ENCODE measurements at places on chromosomes 6 and 20.
A peak's percentile ranks its signal among the peaks of the same experiment; 100 is the strongest.

GRCh38 chr20:33262658-33263065 lies 20.4 kb upstream of the BPIFB1 start:
- DNase-seq = peak; percentile 79

DNA sequence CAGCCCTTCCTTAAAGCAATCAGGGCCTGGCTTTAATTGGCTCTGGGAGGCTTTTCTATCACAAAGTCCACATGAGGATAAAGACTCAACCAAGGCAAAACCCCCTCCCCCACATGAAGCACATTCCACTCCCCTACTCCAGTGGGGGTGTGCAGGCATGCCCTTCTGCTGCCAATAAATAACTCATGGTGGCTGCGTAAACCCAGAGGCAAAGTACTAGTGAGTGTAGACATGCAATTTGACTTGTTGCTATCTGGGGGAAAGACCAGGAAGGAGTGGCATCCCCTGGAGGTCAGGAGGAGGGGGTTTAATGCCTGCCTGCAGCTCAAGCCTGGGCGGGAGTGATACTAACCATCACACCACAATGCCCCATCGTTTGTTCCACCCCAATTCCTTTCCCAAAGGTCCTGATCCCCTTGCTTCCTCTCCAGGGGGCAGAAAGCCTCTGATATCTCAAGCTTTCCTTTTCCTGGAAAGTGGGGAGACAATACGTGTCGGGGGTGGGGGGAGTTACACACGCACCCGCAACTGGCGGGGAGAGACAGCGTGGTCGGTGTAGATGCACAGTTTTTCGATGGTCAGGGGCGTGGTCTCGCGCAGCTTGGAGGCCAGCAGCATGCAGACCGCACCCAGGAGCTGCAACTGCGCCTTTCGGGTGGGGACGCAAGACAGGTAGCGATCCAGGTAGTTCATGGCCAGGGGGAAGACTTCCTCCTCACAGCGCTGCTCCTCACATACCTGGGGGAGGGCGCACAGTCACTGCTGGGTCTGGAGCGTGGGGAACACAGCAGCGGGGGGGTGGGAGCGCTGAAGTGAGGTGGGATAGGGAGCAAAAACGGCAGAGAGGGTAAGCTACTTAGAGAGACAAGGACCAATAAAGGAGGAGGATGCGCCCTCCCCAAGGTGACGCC lies 1.5 kb downstream of the CCND3 start:
- no peak for DNase-seq

GRCh38 chr6:109188115-109188411 lies 92.8 kb downstream of the CEP57L1 start:
- no peak for DNase-seq

DNA sequence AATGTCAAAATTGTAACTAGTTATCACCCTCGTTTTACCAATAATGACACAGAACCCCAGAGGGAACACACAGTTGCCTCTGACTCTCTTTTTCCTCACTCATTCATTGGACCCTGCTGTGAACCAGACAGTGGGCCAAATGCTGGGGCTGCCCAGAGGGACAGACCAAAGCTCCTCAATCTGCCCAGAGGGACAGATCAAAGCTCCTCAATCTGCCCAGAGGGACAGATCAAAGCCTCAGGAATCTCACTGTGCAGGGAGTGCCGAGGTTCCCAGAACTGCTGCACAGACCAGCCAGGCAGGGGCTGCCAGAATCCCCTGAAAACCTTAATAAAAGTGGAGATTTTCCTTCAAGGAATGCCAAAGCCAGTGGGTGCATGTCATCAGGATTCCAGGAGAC lies 179.1 kb downstream of the SOD2 start:
- no peak for DNase-seq

DNA sequence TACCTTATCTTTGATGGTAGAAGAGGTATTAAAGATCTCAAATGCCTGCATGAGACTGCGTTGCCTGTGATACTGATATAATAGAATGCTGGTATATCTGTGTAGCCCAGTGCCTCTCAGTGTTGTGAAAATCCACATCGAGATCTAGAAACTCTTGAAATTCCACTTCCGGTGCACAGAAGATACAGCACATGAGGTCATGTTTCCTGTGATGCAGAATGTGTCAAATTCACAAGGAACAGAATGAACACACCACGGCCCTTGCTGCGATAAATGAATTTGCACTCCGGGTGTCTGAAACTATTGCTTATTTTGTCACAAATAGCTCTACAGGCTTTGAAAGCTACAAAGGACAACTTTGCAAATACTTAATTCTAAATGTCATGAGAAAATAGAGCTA lies 687.9 kb upstream of the AGPAT4 start:
- no peak for DNase-seq

GRCh38 chr6:105272786-105273185 lies 93.0 kb upstream of the POPDC3 start:
- no peak for DNase-seq

DNA sequence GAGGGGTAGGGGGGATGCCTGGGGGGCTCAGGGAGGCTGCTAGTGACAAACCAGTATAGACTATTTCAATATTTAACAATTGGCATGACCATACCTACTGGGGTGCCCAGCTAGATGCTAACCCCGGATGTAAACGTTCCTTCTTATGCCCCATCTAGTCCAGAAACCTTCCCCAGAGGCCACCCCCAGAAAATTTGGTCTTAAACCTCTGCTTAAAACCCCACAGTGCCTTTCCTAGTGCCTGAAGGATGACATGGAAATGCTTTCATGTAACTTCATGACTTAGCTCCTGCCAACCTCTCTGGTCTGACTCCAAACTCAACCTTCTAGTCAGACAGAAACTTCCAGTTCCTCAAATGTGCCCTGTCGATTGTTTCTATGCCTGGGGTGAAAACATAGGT lies 52.0 kb downstream of the JPH2 start:
- no peak for DNase-seq

GRCh38 chr6:131549811-131550210 lies 23.2 kb upstream of the ARG1 start:
- peak; percentile 74 for DNase-seq

DNA sequence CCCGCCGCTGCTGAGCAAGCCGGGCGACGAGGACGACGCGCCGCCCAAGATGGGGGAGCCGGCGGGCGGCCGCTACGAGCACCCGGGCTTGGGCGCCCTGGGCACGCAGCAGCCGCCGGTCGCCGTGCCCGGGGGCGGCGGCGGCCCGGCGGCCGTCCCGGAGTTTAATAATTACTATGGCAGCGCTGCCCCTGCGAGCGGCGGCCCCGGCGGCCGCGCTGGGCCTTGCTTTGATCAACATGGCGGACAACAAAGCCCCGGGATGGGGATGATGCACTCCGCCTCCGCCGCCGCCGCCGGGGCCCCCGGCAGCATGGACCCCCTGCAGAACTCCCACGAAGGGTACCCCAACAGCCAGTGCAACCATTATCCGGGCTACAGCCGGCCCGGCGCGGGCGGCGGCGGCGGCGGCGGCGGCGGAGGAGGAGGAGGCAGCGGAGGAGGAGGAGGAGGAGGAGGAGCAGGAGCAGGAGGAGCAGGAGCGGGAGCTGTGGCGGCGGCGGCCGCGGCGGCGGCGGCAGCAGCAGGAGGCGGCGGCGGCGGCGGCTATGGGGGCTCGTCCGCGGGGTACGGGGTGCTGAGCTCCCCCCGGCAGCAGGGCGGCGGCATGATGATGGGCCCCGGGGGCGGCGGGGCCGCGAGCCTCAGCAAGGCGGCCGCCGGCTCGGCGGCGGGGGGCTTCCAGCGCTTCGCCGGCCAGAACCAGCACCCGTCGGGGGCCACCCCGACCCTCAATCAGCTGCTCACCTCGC lies 1.5 kb downstream of the ARID1B start:
- peak; percentile 65 for DNase-seq

DNA sequence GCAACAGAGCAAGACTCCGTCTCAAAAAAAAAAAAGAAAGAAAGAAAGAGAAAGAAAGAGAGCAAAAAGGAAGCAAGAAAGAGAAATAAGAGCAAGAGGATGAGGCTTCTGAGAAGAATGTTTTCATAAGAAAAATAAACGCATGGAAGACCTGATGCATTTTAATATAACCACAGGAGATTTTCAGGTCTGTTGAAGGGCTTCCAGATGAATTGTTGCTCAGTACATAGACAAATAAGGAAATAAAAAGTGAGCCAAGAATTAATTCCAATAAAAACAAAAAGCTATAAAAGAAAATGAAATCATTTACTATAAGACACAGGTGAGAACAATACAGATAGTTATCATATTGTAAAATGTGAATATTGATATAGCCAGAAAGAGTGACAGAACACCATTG lies 43.5 kb downstream of the PERP start:
- DNase-seq = no peak

DNA sequence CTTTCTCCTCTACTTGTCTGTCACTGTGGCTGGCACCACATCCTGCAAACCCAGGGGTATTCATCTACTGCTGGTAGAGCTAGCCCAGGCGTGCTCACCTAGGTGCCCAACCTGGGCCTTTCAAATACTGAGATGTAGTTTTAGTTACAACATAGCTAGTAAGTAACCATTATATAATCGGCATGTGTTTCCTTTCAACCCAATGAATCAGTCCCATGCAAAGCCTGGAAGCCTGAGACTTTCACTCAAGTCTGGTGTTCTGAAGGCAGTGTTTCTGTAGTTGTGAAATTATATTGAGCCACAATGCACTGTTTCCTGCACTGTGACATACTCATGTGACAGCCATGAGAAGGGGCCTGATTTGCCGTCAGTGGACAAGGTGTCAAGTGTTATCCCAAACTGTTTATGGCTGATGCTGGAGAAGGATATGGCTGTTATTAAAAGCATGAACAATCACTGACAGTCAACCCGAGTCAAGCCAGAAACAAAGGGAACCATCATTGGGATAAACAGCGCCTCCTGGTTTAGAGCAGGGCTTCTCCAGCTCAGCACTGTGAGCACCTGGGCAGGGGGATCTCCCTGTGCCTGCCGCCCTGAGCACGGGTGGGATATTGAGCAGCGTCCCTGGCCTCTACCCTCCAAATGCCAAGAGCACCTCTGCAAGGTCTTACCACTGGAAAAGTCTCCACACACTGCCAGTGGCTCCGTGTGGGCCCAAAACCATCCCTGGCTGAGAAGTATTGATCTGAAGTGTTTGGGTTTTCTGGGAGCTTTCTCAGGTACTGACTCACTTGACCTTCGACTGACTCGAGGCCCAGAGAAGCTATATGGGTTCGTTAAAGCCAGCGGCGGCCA lies 1.6 kb downstream of the PSMA7 start:
- peak; percentile 74 for DNase-seq

GRCh38 chr6:141437685-141438084 lies 695.0 kb upstream of the GJE1 start:
- no peak for DNase-seq

- DNase-seq = peak; percentile 77
These were observed 87.2 kb downstream of the FKBP5 start for GRCh38 chr6:35601331-35602132.

GRCh38 chr20:50848341-50848808 lies 53.5 kb downstream of the BCAS4 start:
- DNase-seq = no peak

DNA sequence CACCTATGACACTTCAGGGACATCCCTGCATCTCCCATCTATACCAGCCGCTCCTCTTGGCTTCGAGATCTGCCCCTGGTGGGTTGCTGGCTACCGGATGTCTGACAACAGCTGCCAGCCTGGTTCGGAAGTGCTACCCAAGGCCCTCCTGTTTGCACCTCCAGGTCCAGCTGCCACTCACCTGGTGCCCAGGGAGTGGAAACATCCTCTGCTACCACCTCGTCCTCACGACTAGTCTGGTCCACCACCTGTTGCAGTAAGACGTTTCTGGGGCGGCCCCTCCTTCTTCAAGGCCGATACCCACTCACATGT lies 8.3 kb upstream of the PCMTD2 start:
- no peak for DNase-seq

DNA sequence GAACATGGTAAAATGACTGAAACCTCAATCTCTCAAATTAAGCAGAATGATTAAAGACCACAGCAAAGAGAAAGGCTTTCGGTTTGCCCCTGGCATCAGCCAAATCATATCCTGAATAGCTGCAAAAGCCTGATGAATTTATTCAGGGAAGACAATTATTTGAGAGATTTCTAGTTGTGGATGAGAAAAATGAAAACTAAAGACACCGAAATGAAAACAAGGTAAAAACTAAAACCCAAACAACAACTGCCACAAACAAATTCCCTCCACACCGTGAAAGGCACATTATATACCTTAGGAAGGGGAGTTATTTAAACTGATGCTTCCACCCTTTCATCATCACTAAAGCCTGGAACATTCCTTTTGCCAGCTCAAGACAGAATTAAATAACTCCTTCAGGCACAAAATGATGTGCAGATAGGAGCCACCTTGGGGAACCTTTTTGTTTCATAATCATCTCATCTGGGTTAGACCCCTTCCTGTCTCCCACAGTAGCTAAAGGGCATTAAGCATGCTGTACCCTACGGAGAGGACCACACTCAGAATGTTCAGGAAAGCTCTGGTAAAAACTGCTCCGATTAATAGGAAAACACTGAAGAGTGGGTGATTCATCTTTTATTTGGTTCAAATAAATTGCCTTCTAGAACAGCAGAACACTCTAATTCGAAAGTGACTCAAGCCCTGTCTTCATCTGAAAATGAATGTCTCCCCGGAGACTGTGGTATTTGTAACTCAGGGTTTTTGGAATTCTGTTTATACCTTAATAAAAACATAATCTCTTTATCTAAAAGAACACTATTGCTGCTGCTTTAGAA lies 9.1 kb upstream of the ANKRD60 start:
- DNase-seq = no peak

- no peak for DNase-seq
These were observed 37.4 kb upstream of the HCRTR2 start for GRCh38 chr6:55136916-55137315.

DNA sequence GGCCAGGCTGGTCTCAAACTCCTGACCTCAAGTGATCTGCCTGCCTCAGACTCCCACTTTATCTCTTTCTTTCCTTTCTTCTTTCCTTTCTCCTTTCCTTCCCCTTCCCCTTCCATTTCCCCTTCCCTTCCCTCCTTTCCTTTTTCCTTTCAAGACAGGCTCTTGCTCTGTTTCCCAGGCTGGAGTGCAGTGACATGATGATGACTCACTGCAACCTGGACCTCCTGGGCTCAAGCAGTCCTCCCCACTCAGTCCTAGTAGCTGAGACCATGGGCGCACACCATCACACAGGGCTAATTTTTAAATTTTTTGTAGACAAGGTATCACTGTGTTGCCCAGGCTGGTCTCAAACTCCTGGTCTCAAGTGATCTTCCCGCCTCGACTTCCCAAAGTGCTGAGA lies 377.6 kb upstream of the ZFP64 start:
- no peak for DNase-seq

- DNase-seq = no peak
These were observed 58.0 kb downstream of the GFOD1 start for GRCh38 chr6:13429406-13429753.

GRCh38 chr6:168988801-168989200 lies 264.8 kb downstream of the THBS2 start:
- DNase-seq = no peak

DNA sequence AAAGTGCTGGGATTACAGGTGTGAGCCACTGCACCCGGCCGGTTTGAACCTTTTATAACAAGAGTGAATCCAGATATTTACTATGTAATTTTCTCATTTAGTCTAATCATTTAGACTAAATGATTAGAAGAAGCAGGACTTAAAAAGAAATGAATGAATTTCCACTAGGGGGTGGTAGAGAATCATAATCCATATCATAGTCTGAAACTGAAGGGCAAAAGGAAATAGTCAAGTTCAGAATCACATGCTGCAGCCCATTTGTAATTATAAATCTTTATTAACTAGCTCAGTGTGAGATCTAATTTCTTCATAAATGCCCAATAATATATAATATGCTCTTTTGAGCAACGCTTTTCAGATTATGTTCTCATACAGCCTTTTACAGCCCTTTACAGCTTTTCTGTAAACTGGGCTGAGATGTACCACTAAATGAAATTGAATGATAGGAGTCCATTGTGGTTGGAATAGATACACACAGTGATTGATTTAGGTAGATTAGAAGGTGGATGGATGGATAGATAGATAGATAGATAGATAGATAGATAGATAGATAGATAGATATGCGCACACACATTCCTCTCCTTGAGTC lies 31.8 kb downstream of the PSMB9 start:
- DNase-seq = peak; percentile 93
